ENCODE measurements at places on chromosomes 7 and 10. TPM values are rescaled to one million over a fixed set of nuclear protein-coding genes. Genes with fewer than 3 reads are reported as not detected.

DNA sequence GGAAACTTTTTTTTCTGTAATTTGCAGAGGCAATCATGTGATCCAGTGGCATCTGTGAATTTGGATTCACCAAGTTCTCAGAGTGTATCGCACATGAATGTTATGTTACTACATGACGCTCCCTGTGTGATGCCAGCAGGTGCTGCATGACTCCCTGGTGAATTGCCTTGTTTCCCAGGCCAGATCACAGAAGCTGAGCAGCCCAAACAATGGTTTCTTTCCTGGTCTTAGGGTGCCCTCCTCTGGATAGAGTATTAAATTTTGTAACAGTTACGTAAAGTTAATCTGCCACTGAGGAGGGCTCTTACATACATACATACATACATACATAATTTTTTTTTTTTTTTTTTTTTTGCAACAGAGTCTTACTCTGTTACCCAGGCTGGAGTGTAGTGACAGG is 3.6 kb downstream of the ZSCAN21 start:
- peak; percentile 23 for DNase-seq

DNA sequence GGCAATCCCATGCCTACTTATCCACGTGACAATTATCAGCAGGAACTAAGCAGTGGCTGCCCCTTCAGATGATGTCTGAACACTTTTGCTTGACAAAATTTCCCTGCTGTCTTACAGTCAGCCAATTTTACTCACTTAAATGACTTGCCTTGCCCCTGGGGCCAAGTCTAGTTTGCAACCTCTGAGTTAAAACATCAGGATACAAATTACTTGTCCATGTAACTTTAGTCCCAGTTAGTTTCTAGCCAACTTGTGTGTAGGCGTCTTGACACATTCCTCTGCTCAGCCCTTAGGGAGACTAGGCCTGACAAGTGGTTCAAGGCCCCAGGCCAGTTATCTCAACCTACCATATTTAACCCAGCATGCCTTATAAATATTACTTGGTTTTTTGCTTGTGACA is 11.6 kb upstream of the TYSND1 start:
- DNase-seq = no peak

DNA sequence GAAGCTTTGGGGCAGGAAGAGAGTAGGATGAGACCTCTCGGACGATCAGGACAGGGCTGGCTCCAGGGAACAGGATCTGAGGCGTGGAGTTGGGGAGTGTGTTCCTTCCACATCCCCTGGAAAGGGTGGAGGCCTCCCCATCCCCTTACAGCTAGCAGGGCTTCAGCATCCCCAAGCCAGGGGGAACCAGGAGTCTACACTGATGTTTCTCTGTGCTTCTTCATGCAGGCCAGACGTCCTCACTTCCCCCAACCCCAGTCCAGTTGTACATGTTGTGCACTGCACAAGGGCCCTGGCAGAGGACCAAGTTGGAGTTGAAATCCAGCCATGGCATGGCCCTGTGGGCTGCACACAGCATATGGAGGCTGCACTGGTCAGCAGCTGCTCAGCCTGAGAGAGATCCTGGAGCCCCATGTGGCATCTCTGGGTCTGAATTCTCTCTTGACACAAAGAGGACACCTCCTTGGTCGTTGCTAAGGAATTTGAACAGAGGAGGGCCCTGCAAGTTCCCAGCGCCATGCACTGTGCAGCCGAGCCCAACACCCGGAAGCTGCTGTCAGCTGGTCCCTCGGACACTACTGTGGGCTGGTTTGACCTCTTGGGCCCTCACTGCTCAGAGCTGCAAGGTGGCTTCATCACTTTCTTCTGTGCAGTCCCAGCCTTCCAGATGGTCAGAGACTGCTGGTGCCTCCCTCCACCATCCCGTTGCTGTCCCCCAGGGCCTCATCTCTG is 181.1 kb downstream of the DNAJB6 start:
- no peak for DNase-seq

The AKR1C2 gene
- 1.8 TPM for total RNA-seq

The TRIM74 gene
- 0.36 TPM for total RNA-seq

DNA sequence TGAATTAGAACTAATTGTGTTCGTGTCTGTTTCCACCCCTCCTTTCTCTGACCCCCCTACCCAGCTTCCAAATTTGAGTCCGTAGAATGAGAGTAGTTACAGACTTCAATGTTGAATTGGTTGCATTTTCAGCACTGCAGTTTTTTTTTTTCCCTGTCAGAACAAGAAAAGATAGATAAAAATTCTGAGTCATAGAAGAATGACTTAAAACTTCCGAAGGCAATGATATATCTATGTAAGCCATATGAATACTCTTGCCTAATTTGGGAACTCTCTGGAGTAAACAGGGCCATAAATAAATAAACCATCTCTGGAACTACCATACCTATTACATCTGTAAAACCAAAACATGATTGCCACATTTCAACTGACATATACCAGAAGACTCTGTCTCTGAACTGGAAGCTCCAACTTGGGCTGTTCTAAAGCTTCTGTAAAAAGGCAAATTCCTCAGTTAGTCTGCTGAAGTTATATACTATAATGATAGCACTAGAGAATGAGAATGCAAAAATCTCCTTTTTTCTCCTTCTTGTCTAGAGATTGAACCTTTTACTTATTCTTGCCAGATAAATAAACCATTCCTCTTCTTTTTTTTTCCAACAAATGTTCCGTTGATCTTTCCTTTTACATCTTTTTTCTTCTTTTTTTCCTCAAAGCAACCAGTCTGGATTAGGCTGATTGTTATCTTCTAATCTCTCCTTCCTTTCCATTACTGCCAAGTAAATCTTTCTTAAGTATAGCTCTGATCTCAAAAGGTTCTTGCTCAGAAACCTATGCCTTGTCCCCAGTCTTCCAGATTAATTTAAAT is 23.5 kb downstream of the VCL start:
- no peak for DNase-seq

DNA sequence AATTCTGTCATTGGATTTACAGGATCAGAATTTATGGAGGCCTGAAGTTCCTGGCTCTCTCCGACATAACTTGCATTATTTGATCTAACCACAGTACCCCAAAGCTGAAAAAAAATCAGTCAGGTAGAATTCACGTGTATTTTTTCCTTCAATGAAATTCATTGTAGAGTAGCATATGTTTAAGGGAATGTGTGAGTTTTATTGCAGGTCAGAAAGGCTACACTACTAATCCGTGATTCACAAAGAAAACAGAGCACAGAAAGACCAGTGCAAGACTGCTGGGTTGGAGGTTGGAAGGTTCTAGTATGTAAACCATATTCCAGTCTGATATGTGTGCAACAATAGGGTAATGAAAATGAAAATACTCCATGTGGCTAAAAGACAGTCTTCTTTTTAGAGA is 247.0 kb upstream of the FERD3L start:
- DNase-seq = no peak

- peak; percentile 48 for DNase-seq
Observed at GRCh38 chr10:3658766-3659165, 126.2 kb downstream of the KLF6 start.

The ZNF365 gene
- total RNA-seq = 0.26 TPM

- DNase-seq = no peak
Observed at GRCh38 chr10:46323176-46323575, 36.4 kb downstream of the ANTXRL start.

DNA sequence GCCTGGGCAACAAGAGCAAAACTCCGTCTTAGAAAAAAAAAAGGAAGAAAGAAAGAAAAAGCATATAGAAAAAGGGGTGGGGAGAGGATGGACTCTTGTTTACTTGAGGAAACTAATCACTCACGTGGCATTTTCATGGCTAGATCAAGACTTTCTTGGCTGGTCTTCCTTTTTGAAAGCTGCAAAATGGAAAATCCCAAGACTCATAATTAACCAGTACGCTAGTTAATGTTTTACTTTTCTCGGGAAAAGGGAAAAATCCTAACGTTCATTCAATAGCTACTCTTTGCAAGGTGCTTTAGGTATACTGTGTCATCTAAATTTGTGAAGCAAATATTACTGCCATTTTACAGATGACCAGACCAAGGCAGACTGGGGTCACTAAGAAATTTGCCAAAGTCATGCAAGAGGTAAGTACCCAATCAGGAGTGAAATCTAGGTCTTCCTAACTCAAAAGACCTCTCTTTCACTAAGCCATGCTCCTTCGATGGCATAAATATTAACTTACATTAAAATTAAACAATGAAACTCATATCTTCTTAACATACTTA is 24.4 kb downstream of the NAPEPLD start:
- DNase-seq = no peak

DNA sequence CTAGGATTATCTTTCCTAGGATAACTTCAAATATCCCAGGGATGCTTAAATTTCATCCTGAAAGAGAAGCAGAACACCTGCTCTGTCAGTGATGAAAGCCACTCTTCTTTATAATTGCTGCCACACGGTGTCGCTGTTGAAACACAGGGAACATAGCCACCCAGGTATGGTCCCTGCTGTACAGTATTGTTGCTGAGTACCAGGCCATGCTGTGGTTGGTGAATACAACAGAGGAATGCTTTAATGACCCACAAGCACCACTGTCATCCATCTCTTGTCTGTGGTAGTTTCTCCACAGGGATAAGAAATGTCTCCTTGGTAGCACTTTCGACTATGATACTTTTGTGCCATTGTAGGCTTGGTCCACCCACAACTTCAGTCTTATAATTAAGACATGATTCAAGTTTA is 70.6 kb upstream of the STARD3NL start:
- peak; percentile 81 for DNase-seq

The GCC1 gene
- total RNA-seq = 13.5 TPM

- no peak for DNase-seq
Observed at GRCh38 chr10:66837990-66838389, 87.8 kb upstream of the LRRTM3 start.

DNA sequence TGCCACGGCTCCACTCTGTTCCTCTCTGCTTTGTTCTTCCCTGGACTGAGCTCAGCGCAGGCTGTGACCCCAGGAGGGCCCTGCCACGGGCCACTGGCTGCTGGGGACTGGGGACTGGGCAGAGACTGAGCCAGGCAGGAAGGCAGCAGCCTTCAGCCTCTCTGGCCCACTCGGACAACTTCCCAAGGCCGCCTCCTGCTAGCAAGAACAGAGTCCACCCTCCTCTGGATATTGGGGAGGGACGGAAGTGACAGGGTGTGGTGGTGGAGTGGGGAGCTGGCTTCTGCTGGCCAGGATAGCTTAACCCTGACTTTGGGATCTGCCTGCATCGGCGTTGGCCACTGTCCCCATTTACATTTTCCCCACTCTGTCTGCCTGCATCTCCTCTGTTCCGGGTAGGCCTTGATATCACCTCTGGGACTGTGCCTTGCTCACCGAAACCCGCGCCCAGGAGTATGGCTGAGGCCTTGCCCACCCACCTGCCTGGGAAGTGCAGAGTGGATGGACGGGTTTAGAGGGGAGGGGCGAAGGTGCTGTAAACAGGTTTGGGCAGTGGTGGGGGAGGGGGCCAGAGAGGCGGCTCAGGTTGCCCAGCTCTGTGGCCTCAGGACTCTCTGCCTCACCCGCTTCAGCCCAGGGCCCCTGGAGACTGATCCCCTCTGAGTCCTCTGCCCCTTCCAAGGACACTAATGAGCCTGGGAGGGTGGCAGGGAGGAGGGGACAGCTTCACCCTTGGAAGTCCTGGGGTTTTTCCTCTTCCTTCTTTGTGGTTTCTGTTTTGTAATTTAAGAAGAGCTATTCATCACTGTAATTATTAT is 1.2 kb downstream of the CLDN4 start:
- peak; percentile 37 for DNase-seq

DNA sequence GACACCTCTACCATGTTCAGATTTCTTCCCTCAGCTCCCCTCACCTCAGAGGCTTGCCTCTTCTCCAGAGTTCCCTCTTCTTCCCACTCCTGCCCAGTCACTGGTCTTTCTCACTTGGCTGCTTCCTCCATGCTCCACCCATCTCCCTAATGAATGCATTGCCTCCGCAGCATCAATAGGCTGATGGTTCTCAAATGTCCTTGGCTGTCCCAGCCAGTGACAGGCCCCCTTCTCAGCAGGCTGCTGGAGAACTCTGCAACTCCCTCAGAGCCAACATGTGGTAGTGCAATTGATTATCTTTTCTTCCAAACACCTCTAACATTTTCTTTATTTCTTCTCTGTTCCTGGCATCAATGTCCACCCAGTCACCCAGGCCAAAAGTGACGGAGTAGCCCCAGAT is 218.2 kb downstream of the RELN start:
- DNase-seq = no peak

The UCN3 gene
- not detected for total RNA-seq

GRCh38 chr10:14423111-14423744 is 92.5 kb upstream of the FRMD4A start:
- no peak for DNase-seq

The ASIC3 gene
- 1.6 TPM for total RNA-seq

The VSTM4 gene
- total RNA-seq = 1.2 TPM

The LEP gene
- total RNA-seq = not detected

GRCh38 chr10:33863352-33863751 is 528.9 kb upstream of the NRP1 start:
- no peak for DNase-seq

DNA sequence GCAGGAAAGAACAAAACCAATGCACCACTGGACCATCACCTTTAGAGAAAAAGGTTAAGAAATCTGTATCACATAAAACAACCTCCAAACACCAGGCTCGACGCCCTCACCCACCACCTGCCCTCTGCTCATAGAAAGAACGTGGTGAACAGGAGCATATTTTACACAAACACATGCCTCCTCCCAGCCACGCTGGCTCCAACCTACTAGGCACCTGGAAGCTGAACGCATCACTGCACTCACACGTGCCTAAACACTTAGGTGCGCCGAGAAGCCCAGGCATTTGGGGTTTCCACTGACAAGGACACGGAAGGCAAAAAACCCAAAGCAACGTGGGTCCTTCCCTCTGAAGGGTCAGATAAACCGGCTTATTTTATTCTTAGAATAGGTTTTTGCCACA is 56.0 kb downstream of the PTPRN2 start:
- no peak for DNase-seq

GRCh38 chr10:29470843-29471543 is 163.8 kb downstream of the SVIL start:
- DNase-seq = no peak

- no peak for DNase-seq
Observed at GRCh38 chr10:29748109-29748650, 113.4 kb upstream of the SVIL start.

DNA sequence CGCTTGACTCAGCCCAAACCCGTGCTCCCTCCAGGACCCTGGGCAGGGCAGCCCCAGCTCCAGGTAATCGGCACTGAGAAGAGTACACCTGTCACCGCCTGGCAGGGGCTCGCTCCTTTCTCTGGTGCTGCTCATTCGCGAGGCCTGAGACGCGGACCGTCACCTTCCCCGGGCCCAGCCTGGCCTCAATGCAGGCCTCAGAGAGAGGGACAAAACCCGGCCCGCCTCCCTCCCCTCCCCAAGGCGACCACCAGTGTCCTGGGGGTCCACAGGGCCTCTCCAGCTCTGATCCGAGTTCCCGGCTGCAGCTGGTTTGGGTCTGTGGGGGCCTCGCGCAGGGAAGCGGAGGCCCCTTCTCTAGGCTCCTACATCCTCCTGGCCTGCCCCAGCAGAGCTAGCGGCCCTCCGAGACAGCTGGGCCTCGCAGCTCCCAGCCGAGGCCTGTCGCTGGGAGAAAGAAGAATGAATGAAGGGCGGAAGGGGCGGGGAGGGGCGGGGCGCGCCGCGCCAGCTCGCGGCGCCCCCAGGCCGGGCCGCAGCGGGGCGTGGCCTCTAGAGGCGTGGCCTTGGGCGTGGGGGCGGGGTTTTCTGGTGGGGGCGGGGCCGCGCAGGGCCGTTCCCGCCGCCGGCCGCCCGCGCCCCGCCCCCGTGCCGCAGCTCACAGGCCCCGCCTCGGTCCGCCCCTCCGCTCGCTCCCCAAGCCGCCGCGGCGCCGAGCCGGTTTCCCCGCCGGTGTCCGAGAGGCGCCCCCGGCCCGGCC is at the start of gene LIMK1:
Gene LIMK1, plus strand, starts transcription at position 688 of the 760 bp plus-strand sequence. CDS start 187 bp downstream, outside the sequence.
- peak; percentile 96 for DNase-seq

The CYP26C1 gene
- 0.22 TPM for total RNA-seq

The AMZ1 gene
- not detected for total RNA-seq

The PSTK gene
- total RNA-seq = 18.1 TPM

GRCh38 chr7:47738563-47739166 is 156.8 kb upstream of the TNS3 start:
- DNase-seq = no peak

All from neural progenitor cell (in vitro differentiated cells).